ENCODE measurements at places on chromosomes 11 and 22.

DNA sequence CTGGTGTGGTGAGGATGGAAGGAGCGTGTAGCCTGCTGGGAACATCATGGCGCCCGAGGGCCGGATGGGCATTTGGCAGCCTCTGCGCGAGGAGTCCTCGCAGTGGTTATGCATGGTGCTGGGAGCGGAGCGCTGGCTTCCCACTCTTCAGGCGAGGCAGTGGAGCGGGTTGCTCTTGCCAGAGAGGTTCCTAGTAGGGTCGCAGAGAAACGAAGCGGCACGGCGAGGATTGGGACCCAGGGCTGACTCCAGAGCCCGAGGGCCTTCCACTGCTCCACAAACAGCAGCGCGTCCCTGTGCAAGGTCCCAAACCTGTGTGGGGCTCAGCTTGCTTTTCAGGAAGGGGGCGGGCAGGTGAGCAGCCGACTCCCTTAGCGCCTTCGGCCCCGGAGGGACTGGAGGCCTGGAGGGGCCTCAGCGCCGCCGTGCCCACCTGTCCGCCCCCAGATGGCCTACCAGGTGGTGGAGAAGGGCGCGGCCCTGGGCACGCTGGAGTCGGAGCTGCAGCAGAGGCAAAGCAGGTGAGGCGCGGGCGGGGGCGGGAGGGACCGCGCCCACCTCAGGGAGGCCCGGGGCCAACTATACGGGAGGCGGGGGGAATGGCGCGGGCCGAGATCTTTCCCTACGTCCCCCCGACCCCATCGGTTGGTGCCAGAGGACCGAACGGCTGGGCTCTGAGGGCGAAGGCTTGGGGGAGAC lies 7.2 kb downstream of the ATG16L2 start:
- no peak for DNase-seq

- DNase-seq: no peak
Measured at GRCh38 chr22:37353839-37354238, 71.5 kb downstream of the CYTH4 start.

GRCh38 chr11:9459667-9460321 lies 1.0 kb upstream of the ZNF143 start:
- DNase-seq: no peak

- DNase-seq: peak; percentile 48
Measured at GRCh38 chr11:45371251-45372115, 85.3 kb upstream of the SYT13 start.

DNA sequence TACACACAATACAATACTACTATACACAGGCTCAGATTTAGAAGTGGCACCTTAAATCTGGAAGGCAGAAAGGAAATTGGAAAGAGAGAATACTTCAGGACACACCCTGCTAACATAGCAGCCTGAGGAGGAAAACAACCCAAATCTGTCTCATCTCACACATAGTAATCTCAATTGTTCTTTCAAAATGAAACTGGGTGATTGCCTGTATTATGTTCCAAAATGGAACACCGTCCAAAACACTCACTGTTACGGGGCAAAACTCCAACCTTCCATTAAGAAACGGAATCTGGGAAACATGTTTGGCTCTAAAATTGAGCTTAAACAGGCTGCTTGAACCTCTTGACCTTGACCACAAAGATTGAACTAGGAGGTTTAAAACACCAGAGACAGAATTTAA lies 572.6 kb downstream of the OPCML start:
- DNase-seq: no peak

DNA sequence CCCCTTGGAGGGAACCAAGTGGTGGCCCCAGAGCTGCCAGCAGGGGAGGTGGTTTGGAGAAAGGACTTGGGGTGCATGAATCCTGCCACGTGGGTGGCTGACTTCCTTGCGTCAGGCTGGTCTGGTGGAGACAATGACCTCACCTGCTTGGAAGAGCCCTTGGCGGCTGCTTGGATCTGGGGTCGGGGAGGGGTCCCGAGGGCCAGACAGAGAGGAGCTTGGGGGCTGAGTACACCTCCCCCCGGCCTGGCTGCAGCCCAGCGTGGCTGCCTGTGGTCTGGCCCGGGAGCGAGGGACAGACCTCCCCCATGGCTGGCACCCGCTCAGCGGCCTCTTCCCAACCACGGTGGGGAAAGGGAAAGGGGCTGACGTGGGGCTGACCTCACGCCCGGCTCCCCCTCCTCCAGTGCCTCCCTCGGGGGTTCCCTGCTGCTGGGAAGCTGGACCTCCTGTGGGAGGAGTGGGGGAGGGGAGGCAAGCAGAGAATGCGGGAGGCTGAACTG lies 13.8 kb downstream of the LIF start:
- no peak for DNase-seq

DNA sequence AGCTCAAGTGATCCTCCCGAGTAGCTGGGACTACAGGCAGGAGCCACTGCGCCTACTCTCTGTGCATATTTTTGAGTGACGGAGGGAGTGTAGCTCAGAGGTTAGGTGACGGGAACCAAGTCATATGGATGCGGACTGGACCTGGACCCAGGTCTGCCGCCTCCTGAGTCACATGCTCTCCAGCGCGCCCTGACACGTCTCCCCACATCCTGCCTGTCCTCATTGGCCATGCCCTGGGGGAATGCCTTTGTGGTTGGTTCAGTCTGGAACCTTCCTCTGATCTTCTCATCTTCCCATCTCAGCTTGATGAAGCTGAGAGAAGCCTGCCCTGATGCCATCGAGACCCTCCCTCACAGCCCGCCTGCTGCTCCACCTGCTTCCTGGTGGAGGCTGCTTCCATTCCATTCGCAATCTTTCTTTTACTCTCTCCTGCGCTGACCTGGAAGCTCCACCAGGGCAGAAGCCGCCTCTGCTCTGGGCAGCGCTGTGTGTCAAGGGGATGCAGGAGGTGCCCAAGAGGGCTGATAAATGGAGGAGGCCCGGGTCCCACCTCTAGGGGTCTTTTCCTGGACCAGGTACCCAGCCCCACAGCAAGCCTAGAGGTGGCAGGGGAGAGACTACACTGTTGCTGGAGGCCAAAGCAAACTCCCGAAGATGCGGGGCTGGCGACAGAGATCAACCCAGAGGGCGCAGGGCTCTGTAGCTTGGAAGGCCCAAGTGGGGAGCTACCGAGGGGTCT lies 13.9 kb upstream of the BAIAP2L2 start:
- DNase-seq: no peak

DNA sequence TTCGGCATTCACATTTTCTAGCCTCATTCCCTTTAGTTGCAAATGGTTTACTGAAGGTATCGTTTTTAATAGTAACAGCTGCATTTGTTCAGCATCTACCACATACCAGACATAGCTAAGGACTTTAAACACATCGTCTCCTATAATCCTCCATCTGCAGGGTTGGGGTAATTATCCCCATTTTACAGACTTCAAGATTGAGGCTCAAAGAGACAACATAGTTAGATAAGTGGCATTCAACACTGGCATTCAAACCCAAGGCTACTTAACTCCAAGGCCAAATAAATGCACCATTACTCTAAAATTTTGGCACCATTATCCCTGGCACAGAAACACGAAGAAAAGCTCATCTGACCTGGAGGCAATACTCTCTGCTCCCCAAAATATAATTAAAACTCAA lies 28.5 kb downstream of the SMCO4 start:
- DNase-seq: no peak

- no peak for DNase-seq
Measured at GRCh38 chr11:122777343-122777742, 61.0 kb upstream of the CRTAM start.

GRCh38 chr11:38182126-38182866 lies 1584.3 kb upstream of the RAG2 start:
- no peak for DNase-seq

DNA sequence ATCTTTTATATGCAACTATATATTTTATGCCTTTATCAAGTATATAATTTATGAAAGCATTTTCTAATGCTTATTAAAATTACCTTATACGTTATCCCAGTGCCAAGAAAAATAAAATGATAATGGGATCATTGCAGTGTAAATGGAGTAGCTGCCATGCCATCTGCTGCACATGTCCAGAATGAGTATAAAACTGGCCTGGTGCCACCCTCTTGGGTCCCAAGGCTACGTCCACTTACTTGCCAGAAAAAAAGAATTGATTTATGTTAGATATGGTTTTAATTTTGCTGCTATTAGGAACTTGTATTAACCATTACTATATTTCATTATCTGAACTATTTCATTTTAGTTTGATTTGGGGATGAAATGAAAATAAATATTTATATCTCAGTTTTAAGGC lies 1127.1 kb upstream of the CNTN5 start:
- no peak for DNase-seq

GRCh38 chr11:119077839-119078238 lies 6.8 kb upstream of the HMBS start:
- no peak for DNase-seq

- no peak for DNase-seq
Measured at GRCh38 chr11:62398011-62398994, 20.5 kb upstream of the SCGB1A1 start.

DNA sequence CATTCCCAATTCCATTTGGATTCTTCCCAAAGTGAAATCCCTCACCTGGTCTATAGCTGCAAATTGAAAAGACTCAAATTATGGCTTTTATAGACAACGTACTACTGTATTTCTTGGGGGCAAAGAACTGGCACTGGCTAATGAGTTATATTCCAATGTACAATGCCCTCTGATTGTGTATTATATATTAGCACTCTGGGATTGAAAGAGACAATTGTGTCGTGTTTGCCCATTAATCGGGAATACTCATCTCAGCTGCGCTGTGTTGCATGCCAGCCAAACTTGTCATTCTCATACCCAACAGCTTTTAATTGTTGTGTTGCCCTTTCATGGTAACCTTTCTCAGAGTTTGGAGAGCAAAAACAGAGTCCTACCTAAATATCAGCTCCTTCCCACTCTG lies 55.0 kb upstream of the ZBTB44 start:
- no peak for DNase-seq

DNA sequence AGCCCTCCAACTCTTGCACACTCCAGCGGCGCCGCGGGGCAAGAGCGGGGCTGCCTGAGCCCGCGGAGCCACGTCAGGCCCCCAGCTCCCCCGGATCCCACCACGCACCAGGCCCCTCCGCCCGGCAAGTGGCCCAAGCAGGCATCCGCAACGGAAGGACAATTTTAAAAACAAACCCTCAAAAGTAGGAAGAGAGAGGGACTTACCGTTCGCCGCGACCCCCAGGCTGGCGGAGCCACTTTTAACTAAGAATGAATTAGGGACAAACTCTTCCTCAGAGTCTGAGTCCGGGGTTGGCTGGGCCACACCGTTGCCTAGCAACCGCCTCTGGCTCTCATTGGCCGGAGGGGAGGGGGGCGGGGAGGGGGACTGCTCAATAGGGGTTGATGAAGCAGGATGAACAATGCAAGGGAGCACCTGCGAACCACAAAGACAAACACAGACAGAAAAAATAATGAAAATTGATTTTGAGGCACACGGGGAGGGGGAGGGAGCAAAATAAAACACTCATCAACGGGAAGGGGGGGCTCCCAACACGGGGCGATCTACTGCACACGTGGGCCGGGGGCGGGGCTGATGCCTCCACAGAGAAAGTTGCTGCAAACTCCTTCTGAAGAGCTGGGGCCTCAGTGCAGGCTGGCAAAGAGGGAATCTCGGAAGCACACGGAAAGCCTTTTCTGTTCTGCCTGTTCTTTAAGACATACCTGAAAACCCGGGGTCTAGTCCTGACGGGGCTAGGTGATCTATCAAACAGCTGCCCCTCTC lies 387.5 kb upstream of the NARS2 start:
- no peak for DNase-seq

GRCh38 chr11:78706551-78706950 lies 131.9 kb upstream of the NARS2 start:
- DNase-seq: no peak

DNA sequence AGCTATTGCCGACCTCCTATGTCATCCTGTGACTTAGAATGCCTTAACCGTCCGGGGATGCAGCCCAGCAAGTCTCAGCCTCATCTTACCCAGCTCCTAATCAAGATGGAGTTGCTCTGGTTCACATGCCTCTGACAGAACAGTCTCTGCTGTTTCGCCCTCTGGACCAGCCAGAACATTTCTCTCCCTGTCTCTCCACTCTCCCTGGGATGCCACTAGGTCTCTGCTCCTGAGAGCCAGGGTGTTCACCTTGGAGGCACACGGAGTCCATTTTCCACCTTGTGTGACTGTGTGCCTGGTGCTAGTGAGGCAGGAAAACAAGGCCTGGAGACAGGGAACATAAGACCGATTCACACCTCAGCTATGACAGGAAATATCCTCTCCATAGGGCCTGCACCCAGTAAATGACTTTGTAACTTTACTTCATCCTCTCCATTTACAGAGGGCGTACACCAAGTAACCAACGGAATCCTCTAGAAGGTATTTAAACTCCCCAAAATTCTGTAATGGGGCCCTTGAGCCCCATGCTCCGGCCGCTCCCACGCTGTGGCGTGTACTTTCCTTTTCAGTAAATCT lies 16.8 kb upstream of the B4GALNT4 start:
- no peak for DNase-seq

- no peak for DNase-seq
Measured at GRCh38 chr11:19595840-19596751, 116.5 kb upstream of the NAV2 start.

All from GM19239 (cell line).